Effector CD8-positive, alpha-beta T cell (primary cell): ENCODE measurements at places on chromosomes 2 and 18.

DNA sequence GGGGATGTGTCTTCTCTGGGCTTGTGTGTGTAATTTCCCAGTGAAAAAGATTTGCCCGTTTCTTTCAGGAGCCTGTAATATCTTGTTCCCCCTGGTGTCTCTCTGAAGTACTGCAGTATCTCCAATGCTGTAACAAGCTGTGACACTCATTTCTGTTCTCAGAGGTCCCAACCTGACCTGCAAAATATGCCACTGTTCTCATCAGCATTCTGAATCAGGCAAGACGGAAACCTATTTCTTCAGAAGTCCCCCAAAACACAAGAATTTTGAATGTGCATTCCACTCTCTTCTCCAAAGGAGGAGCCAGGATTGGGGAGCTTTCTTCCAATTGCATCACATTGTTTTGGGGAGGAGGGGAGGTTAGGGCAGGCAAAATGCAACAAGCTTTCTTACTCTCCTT lies 77.0 kb upstream of the CNGA3 start:
- no peak for DNase-seq

- DNase-seq, result no peak
Measured at GRCh38 chr18:10391506-10391905, 62.9 kb upstream of the APCDD1 start.

DNA sequence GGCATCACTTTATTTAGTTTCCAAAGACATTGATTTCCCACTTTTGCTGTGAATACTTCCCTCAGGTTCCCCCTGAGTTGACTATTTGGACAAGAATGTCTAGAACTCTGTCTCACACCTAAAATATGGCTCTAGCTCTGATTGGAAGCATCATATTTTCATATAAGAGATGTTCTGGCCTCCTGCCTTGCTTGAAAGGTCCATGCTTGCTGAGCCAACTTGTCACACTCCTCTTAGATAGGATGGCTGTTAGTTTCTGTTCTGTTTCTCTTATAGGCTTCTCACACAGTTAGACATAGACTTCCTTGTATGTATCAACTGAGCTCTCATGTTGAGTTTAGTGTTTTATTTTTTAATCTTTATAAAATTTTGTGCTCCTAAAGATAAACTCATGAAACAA lies 87.1 kb downstream of the CNTNAP5 start:
- no peak for DNase-seq

DNA sequence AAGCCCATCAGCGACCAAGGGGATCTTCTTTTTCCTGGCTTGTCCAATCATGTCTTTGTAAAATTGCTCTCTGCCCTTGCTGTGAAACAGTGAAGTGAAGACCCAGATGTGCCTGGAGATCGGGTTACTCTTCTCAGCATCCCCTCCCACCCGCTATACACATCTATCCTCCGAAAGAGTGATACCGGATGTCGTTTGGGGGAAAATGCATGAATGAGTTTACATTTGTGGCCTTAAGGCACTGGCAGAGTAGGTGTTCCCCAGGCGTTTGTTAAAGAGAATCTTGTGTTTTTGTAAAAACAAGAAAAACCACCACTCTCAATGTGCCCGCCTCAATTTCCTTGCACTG lies 528.3 kb downstream of the CMPK2 start:
- no peak for DNase-seq

DNA sequence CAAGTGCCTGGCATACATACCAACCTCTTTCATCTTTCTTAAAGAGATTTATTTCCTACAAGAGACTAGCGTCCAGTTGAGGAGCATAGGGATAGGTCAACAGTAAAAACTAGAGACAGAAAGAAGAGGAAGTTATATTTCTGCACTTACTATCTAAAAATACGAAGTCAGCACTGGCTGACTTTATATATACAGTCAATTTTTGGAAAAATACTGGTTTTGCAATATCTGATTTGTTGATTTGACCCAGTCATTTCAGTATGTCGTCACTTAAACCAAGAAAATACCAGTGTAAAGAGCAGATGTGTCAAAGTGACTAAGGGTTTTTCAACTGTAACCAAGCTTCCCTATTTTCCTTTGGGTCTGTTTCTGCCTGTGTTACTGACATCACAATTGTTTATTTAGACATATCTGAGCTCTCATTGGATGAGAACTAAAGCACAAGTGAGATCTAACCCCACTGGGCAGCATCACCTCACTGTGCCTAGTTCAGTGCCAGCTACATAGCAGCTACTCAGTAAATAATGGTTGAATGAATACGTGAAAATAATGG lies 23.0 kb downstream of the CYTIP start:
- no peak for DNase-seq

GRCh38 chr2:205372141-205372540 lies 310.2 kb upstream of the NRP2 start:
- DNase-seq, result no peak

DNA sequence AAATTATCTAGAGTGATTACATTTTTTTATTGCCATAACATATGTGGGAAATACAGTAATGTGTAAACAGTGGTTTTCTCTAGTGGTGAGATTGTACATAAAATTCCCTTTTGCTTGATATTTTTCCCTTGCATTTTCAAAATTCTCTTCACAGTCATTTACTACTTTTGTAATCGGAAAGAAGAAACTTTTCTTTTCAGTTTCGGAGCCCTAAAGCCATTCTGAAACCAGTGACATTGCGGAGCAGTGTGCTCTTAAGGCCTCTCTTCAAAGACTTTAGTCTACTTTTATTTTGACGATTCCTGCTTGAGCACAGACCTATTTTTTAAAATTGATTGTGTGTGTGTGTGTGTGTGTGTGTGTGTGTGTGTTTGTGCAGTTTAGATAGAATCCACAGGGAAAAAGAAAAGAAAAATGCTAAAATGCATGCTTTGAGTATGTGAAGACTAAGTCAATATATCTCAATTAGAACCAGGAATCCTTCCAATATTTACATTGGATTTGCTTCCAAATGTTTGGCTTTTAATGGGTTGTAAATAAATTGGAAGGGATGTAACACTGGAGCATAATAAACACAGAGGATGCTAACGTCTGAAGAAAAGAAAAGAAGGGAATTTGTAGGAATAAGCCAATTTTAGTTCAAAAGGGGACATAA lies 357.4 kb downstream of the RND3 start:
- no peak for DNase-seq

GRCh38 chr2:190679813-190680591 lies 31.1 kb downstream of the NAB1 start:
- DNase-seq, result peak; percentile 28

DNA sequence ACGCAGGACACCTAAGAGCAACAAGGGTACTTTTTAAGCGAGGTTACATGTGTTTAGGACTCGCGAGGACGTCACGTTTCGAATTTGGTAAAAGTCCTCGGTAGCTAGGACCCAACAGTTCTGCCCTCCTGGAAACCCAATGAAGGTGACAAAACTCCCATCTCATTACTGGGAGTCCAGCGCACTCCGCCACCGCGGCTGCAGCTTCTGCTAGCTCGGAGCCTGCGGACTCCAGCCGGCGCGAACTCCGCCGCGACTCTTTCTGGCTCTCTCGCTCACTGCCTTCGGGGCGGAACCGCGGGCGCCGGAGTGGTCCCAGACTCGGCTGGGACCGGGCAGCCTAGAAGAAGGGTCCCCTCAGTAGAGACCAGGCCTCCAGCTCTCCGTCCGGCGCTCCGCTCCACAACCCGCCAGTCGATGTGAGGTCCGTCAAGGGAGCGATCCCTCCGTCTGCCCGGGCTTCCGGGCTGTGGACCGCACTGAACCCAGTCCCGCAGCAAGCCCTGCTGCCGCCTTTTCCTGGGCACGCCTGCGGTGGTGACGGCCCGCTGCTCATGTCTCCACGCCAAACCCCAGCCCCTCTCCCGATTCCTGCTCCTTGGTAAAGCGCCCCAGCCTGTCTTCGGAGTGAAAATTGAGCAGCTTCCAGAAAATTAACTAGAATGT lies 3.0 kb upstream of the OSR1 start:
- DNase-seq, result no peak

GRCh38 chr2:194769030-194769429 lies 888.0 kb upstream of the SLC39A10 start:
- no peak for DNase-seq

- DNase-seq, result no peak
Measured at GRCh38 chr2:41084321-41084720, 632.4 kb upstream of the SLC8A1 start.

GRCh38 chr18:62446511-62446910 lies 76.3 kb upstream of the ZCCHC2 start:
- DNase-seq, result no peak

- DNase-seq, result no peak
Measured at GRCh38 chr2:240203788-240204270, 63.4 kb upstream of the OTOS start.

GRCh38 chr18:49183921-49184320 lies 233.2 kb upstream of the SMAD7 start:
- DNase-seq, result no peak

GRCh38 chr2:40421631-40422297 lies 30.1 kb downstream of the SLC8A1 start:
- no peak for DNase-seq

DNA sequence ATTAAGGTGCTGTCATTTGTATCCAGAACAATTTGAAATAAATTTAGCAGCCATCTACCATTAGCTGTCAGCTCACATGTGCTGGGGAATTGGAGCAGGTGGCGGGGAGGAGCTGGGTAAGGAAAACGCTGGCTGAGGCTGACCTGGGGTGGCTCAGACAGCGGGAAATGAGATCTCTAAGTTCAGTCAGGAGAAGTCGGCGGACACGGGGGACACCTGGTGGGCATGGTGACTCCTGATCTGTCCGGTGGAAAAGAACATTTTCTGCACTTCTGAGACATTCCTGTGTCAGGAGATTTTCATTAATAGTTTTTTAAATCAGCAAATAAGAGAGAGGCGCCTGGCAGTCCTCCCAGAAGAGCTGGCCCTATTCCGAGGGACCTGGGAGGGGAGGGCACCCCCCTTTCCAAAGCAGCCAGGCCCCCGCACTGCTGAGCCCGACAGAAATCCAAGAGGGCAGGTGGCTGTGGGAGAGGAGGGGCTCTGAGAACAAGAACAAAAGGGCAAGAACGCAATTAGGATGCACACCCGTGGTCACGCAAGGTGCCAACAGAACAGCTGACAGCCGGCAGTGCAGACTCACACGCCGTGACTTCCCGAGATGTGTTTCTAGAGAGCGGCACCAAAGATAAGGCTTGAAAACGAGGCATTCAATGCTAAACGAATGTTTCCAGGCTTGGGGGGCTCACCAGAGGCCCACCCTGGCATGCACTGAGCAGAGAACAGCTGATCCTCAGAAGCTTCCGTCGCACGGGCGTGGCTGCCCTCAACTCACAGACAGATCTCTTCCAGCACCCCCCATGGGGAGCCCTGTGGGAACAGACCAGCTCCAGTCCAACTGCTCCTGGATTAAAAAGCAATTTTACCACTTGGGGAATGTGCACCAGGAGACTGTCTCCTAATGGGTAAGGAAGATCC lies 26.4 kb downstream of the SLC66A2 start:
- no peak for DNase-seq

GRCh38 chr2:19256121-19256601 lies 102.3 kb downstream of the OSR1 start:
- no peak for DNase-seq

- no peak for DNase-seq
Measured at GRCh38 chr18:11388755-11389680, 220.4 kb upstream of the SLC35G4 start.

- peak; percentile 2 for DNase-seq
Measured at GRCh38 chr2:172253190-172254052, 150.7 kb upstream of the DLX2 start.

DNA sequence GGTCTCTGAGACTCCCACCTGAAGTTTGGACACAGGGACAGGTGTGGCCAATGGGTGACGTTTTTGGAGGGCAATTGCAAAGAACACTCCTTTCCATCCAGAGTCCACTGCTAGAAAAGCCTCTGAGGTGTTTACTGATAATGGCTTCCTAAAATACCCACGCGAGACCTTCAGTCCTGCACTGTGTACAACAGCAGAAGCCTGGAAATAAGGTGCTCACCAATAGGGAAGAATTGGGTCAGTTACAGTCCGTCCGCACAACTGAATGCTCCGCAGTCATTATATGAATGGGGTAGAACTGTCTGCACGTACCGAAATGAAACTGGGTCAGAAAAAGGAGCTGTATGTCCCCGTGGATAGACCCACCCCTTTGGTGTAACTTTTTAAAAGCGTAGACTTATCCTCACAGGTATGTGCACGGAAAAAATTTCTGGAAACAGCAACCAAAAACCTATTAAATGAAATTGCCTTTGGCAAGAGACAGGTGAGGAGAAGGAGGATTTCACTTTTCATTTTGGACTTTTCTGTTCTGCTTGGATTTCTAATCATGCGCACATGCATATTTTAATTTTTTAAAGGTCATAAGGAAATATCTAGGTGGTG lies 29.4 kb downstream of the SDC1 start:
- DNase-seq, result no peak

DNA sequence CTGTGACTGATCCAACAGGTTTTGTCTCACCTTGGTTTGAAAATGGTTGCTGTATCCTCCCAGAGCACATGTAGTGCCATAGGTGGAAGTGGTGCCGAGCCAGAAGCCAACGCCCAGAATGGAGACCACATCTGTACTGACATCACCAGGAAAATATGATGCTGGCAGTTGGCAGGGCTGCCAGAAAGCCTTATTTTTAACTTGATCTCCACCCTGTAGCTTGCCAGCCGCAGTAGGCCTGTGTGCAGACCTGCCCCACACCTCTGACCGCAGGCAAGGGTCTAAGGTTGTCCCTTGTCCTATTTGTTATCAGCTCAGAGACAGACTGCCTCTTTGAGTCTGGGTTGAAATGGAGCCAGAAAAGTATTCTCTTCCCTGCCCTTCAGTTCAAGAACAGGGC lies 123.5 kb upstream of the EML6 start:
- no peak for DNase-seq

GRCh38 chr2:43906448-43907109 lies 67.8 kb downstream of the ABCG8 start:
- no peak for DNase-seq

GRCh38 chr2:64260093-64260803 lies 116.0 kb upstream of the PELI1 start:
- DNase-seq, result no peak

DNA sequence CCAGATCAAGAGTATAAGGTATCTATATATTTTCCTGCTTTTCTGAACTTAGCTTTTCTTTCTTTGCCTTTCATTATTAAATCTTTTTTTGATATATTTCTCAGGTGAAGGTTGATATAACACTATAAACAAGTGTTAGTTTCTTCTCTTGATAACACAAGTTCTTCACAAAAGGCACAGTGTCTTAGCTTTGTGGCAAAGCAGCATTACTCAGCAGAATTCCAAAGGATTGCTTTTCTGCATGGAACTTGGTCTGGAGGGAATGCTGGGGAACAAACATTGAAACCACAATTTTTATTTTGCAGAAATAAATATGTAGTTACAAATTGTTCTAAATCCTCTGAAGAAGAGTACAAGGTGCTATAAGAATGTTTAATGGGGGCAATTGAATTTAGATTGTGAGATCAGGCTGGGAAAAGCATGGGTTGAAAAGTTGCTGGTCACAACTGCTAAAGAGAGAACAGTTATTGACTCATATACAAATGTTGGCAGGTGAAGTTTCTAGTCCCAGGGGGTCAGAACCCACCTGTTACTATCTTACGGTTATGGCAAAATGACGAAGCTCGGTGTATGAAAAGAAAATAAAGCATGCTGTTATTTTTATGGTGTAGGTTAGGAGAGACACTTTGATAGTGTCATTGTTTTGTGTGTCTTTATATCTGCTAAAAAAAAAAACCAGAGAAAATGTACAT lies 68.2 kb downstream of the UBR3 start:
- no peak for DNase-seq
